ENCODE measurements at places on chromosomes 2 and 18.

DNA sequence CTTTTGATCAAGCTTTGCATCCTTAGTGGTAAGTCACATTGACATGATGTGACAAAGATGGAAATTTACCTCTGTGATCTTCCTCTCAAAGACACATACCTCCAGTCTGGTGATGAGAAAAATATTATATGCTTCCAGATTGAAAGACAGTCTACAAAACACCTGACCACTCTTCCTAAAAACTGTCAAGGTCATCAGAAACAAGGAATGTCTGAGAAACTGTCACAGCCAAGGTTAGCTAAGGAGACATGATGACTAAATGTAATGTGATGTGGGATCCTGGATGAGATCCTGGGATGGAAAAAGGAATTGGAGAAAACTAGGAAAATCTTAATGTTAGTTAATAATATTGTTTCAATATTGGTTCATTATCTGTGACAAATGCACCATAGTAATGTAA, 226.6 kb upstream of the ST6GAL2 start:
- DNase-seq: no peak

- DNase-seq: peak; percentile 92
These were observed 14.6 kb upstream of the ITGAV start for GRCh38 chr2:186575302-186575701.

- DNase-seq: peak; percentile 46
These were observed 217.3 kb upstream of the HS6ST1 start for GRCh38 chr2:128535953-128536352.

DNA sequence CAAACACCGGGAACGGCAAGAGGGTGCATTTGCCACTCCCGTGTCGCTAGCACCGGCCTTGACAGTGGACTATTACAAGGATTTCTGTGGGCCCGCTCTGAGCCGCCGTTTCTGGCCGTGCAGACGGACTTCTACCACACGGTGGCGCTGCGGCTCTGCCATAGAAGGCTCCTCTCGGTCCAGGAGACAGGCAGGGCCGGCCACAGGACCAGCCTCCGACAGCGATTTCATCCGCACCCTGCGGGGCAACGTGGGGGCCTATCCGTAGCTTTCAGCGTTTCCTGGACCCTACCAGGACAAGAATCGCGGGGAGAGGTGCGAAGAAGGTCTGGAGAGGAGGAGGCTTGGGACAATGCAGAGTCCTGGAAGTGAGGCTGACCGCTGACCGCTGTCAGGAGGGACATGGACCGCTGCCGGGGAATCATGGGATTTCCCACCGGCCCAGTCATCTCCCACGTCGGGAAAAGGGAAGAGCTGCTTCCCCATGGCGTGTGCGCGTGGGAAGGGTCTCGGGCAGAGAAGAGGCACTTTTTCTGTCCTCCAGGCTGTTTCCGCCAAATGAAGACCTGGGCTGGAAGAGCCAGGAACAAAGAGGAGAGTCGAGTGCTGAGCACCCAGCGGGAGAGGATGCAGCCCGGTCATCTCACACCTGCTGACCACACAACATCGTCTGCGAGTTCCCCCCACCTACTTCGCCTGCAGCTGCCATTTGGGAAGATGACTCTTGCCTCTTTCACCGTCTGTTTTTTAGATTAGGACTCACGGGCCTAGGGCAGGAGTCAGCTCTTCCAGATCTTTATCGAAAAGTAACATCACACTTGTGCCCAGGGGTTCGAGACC, 35.5 kb upstream of the HAAO start:
- DNase-seq: no peak

GRCh38 chr2:48270209-48270608, 259.7 kb upstream of the STON1 start:
- no peak for DNase-seq

GRCh38 chr2:222825031-222825430, 35.8 kb upstream of the ACSL3 start:
- DNase-seq: no peak

Data from BJ (cell line).